ENCODE measurements at places on chromosomes 11 and 22.
A peak's percentile ranks its signal among the peaks of the same experiment; 100 is the strongest.

- no peak for DNase-seq
These were observed 6.8 kb upstream of the TPBGL start for GRCh38 chr11:75233754-75234172.

GRCh38 chr11:123421589-123421988 lies 8.5 kb upstream of the GRAMD1B start:
- no peak for DNase-seq

- peak; percentile 98 for DNase-seq
These were observed 62.5 kb upstream of the PPARA start for GRCh38 chr22:46087816-46088277.

- DNase-seq = no peak
These were observed 37.1 kb downstream of the ST3GAL4 start for GRCh38 chr11:126392633-126393013.

- no peak for DNase-seq
These were observed 17.6 kb downstream of the SLC22A12 start for GRCh38 chr11:64608636-64609035.

DNA sequence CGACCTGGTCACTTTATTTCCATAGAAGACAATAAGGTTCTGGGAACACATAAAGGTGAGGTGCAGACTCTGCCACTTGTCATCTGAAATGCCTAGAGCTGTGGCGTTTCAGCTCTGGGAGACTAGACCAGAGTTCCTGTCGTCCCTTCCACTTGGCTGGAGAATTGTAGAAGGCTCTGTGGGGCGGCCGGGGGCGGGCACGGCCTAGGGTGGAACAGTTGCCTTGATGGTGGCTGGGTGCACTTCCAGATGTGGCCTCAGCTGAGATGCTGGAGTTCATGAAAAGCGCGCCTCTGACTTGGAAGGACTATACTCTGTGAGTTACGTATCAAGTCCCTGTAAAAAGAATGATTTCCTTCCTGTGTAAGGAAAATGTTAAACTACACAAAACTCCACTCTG lies 16.8 kb downstream of the TRMU start:
- no peak for DNase-seq

DNA sequence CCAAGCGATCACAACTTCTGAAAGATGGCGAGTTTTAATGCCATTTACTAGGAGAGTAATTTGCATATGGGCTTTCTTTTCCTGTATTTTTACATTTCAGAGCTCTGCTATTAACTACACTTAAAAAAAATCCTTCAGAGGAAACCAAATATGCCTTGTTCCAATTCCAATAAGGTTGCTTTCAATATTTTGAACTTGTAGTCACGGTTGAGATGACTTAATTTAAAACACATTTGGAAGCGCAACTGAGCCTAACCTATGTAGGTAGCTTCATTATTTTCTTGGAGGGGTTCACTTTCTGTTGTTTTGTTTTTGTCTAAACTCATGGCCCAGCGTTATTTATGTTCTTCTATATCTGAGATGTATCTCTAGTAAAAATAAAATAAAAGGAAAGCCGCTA lies 93.4 kb downstream of the BLID start:
- DNase-seq = no peak

GRCh38 chr11:62560566-62561103 lies 13.1 kb downstream of the EEF1G start:
- no peak for DNase-seq
